ENCODE measurements at places on chromosomes 5 and 9.

GRCh38 chr5:1795506-1795905 lies 4.1 kb downstream of the MRPL36 start:
- DNase-seq = no peak

DNA sequence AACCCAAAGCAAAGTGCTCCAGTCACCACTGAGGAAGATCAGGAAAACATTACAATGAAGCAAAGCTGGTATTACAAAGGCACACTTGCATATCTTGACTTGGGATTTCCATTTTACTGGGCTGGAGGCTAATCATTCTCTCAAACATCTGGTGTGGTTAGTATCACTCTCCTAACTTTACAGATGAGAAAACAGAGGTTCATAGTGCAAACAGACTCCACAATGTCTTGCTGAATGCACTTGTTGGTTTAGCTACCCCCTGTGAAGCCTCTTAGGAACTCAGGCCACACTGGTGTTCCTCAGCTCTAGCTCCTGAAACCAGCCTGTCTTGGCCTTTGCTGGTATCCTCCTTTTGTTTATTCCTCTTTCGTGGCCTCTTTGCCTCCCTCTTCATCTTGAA lies 29.5 kb upstream of the SMAD5 start:
- DNase-seq = no peak

DNA sequence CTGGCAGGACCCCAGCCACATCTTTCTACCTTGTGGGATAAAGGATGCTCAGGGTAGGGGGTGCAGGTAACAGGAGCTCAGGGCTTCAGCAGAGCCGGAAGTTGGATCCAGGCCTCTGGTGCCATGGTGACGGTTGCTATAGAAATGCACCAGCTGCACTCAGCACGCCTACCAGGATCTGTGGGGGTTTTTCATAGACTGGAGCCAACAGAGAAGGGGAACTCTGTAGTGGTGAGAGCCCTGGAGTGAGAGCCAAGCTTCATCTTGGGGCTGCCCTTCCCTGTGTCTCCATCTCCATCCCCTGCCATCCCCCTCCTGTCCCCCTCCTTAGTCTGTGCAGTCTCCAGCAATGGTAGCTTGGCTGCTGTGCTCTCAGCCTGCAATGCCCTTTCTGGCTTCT lies 27.5 kb upstream of the BOD1 start:
- no peak for DNase-seq

DNA sequence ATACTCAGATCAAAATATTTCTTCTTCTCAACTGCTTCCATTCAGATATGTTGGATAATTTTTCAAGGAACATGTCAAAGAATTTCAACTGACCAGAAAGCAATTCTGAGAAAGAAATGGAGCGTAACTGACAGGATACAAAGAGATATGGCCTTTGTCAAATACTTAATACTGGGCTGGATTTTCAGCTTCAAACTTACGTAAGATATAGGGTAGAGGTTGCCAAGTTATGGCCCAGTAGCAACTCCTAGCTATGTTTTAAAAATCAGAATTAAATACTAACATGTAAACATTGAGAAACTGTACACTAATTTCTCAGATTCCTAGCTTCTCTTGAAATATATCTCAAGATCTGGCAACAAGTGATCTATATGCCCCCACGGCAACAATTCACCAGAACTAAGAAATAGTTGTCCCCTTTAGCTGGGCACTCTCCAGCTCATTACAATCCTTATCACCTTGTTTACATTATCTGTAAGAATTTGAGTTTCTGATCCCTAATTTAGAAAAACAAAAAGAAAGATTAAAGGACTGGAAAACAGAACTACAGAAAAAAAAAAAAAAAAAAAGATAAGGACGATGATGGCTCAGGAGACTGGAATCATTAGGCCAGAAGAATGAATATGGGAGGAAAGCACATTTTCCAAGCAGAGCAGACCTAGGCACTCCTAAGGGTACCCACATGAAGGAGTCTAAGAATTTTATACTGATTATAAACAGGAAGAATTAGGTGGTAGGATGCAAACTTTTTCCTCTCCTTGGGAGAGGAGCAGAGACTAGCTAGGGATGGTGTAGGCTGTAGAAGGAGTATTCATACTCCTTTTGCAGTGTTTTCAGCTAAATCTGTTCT lies 23.0 kb downstream of the INIP start:
- no peak for DNase-seq

GRCh38 chr5:78536661-78537196 lies 111.8 kb downstream of the LHFPL2 start:
- DNase-seq = no peak

GRCh38 chr5:132050136-132050535 lies 10.3 kb upstream of the IL3 start:
- DNase-seq = no peak

DNA sequence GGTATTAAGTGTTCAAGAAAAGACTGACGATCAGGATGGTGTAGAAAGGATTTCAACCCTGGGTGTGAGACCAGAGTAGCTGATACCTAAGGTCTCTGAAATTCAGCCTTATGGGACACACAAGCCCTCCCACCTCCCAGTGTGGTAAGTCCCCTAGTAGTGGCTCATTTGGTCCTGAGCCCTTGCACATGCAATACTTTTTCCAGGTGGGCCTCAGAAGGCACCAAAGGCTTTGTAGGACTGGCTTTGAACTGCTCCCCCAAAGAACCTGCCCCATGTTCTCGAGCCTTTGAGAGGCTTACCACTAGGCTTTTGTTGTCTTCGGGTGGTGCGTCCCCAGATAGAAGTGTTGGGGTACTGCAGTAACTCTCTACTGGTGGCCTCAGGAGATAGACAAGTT lies 803 bp downstream of the GARIN3 start:
- DNase-seq = no peak

Data from gastrocnemius medialis (tissue), 4 donors.